Fibroblast of lung (primary cell): ENCODE measurements at places on chromosomes 4 and X. TPM values are rescaled to one million over a fixed set of nuclear protein-coding genes. Genes with fewer than 3 reads are reported as not detected.

DNA sequence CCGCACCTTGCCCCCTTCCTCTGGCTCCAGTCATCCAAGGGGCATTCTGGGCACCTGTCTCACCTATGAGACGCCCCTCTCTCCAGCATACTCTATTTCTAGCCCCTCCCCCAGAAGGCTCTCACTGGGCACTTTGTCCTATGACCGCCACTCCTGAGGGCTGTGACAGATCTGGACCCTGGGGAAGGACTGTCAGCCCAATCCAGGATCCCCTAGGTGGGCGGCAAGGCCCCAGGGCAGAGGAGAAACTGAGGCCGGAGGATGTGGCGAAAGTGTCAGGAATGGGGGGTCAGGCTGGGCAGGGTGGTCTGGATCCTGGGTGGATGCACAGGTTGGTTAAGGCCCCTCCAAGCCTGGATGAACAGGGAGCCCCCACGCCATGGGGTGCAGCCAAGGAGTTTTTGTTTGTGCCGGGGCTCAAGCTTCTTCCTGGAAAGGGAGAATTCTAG, 16.2 kb upstream of the NAT8L start:
- no peak for DNase-seq

DNA sequence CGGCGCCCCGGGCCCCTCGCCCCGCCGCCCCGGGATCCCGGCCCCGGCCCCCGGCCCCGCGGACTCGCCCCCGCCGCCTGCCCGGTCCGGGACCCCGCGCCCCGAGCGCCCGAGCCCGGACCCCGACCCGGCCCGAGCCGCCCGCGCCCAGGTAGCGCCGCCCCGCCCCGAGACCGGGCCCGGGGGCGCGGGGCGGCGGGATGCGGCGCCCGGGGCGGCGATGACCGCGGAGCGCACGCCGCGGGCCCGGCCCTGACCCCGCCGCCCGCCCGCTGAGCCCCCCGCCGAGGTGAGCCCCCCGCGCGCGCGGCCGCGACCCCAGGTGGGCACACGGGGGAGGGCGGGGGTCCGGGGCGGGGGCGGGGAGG, 224 bp downstream of the FGFRL1 start:
- DNase-seq = no peak

- DNase-seq = no peak
Observed at GRCh38 chrX:72371405-72371804, 65.7 kb upstream of the CITED1 start.

GRCh38 chr4:139511320-139511719, 44.7 kb downstream of the SETD7 start:
- no peak for DNase-seq

GRCh38 chrX:48520976-48521352, 644 bp upstream of the EBP start:
- no peak for DNase-seq

- DNase-seq = peak; percentile 90
Observed at GRCh38 chr4:149993030-149993429, 85.2 kb upstream of the DCLK2 start.

- DNase-seq = peak; percentile 24
Observed at GRCh38 chr4:55733932-55734331, 85.7 kb upstream of the EXOC1L start.

- no peak for DNase-seq
Observed at GRCh38 chr4:77352192-77352591, 195.2 kb downstream of the CCNG2 start.

- DNase-seq = no peak
Observed at GRCh38 chr4:78020677-78021076, 36.4 kb upstream of the FRAS1 start.

- DNase-seq = no peak
Observed at GRCh38 chr4:55002431-55002830, 123.0 kb downstream of the KDR start.

GRCh38 chrX:57211906-57212305, 74.6 kb upstream of the FAAH2 start:
- no peak for DNase-seq

GRCh38 chrX:29528281-29528680, 687.1 kb upstream of the MAGEB2 start:
- peak; percentile 0 for DNase-seq

GRCh38 chr4:142112451-142112850, 476.1 kb downstream of the IL15 start:
- peak; percentile 22 for DNase-seq

- no peak for DNase-seq
Observed at GRCh38 chr4:147761218-147761883, 29.5 kb downstream of the ARHGAP10 start.

GRCh38 chr4:161655148-161655547, 508.7 kb downstream of the FSTL5 start:
- DNase-seq = no peak

- no peak for DNase-seq
Observed at GRCh38 chr4:82491251-82491960, 61.0 kb downstream of the ENOPH1 start.

GRCh38 chrX:10073671-10074070, 83.1 kb upstream of the CLCN4 start:
- no peak for DNase-seq

DNA sequence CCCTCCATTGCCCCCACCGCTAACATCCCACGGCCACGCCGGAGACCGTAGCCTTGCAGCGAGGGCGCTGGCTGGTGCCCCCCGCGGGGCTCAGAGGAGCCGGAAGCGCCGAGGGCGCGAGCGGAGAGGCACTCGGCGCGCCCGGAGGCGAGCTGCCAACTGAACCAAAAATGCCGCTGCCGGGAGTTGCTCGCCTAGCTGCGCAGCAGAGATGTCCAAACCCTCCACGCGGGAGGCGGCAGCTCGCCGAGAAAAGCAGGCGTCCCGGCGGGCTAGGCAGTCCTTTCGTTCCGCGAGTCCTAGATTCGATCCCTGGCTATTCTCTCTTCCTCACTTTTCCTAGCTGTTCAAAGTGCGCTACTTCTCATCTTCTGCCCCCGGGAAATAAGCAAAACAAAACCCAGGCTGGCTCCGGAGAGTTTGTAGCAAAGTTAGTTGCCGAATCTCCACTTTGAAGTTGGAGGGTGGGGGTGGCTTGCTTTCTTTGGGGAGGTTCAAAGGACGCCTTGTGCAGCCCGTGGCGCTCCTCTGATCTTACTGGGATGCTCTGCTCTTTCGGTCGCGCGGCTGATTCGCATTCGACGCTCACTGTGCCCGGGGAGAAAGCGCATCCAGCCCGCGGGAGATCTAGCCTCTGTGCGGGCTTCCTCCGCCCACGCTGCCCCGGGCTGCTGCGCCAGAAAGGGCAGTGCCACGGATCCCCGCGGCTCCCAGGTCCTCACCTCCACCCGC, 723 bp downstream of the NKX6-1 start:
- peak; percentile 32 for DNase-seq

GRCh38 chr4:5746829-5747737, 36.1 kb downstream of the EVC start:
- peak; percentile 41 for DNase-seq

DNA sequence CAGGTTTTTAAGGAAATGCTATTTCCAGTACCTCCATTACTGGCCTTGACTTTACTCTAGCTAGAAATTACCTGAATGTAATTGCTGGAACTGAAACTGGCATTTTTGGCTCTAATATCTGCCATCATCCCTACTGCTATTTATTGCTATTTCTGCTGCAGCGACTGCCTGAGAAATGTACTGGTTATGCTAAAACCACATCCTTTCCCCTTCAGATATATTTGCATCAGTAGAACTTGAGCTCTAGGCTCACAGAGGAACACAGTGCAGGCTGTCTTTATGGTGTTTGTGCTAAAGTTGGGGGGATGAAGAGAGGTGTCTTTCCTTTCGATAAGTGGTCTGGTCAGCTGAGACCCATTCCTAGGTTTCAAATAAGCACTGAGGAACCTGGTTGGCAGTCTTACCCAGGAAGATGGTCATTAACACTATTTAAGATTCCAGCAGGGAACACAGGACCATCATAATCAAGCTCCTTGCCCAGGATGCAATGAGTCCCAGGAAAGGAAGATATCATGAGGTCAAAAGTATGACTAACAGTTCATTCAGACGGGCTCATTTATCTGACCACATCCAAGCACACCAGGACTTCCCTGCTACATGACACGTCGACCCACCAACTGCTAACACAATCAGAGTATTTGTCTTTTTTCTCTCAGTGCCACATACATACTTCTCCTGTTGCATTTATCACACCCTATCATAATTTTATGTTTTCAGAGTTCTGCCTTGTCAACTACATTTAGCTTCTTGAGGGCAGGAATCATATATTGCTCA, 137.4 kb downstream of the GABRA3 start:
- peak; percentile 13 for DNase-seq

GRCh38 chr4:100834616-100835015, 316.8 kb upstream of the EMCN start:
- DNase-seq = no peak

GRCh38 chrX:100731441-100732281, at the start of gene SYTL4:
Gene SYTL4, minus strand, starts transcription at chrX:100732121. Its CDS starts 30,084 bp downstream, at chrX:100702037.
- DNase-seq = peak; percentile 11

DNA sequence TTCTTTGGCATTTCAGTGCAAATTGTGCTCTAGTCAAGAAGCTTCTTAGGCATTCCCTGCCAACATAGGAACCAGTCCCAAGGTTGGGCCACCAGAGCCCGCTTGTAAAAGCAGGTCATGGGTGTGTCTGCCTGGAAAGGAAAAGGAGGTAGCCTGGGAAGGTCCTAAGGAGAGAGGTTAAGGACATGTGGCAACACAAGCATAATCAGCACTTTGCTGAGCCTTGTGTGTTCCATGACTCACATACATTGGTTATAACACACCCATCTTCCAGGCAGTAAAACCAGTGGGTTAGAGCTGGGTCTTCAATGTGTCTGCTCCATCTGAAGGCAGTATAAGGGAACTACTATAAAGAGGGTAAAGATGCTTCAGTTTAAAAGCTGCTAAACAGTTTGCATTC, 165.0 kb downstream of the FHIP1A start:
- no peak for DNase-seq

DNA sequence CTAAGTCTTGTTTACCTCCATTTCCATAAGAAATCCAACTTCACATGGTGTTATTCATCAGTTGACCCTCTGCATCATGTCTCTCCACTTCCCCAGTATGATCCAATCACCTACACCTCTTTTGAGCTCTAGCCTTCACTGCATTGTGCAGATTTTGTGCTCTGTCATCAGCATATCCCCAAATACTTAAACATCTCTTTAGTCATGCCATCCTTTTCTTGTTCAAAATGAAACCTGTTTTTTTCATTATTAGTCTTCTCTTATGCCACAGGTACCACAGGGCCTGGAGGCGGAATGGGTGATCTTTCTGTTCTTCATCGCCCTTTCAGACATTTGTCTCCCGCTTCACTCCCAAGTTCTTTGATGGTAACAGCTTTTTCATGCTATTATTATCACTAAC, 382.7 kb upstream of the GALNTL6 start:
- DNase-seq = no peak

NPNT gene
- 0.02 and 0.07 TPM in 2 replicates for polyA plus RNA-seq

DKC1 gene
- 42.4 and 66.8 TPM in 2 replicates for polyA plus RNA-seq

GUCY1B1 gene
- 11.2 and 38.1 TPM in 2 replicates for polyA plus RNA-seq

WDR17 gene
- 1.0 and 1.7 TPM in 2 replicates for polyA plus RNA-seq

HTN3 gene
- polyA plus RNA-seq = not detected in 2 replicates

MAGEA12 gene
- not detected in 2 replicates for polyA plus RNA-seq
